ENCODE measurements at places on chromosomes 7 and 10.

DNA sequence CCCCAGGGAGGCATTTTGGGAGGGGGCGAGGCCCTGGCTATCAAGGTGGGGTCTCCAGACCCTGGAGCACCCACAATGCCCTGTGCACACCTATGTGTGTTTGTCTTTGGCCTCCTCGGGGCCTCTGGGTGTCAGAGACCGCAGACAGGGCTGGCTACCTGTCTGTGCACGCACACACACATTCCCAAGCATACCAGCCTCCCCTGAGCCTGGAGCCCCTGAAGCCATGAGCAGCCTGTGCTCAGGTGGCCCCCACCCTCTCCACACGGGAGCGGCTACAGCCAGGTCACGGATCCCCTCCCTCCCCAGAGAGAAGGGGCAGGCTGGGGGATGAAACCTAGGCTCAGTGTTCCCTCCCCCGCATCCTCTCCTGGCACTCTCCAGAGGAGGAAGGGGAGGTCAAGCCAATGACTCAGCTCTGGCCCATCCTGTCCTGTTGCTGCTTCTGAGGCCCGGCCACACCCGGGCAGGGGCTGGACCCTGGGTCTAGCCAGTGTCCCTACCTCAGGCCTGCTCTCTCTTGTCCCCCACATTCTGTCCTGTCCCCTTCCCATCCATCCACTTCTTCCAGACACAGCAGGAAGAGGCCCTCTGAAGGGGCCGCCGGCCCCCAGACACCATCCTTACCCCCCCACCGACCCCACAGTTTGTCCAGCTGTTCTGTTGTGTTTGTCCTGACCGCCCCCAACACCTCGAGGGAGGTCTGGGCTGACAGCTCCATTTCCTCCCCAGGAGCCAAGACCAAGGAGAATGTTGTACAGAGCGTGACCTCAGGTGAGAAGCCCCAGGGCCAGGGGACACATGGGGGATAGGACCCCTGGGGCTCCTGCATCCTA is 720 bp downstream of the SNCG start:
- DNase-seq: no peak

GRCh38 chr10:118669020-118669791 is 73.8 kb upstream of the PRLHR start:
- no peak for DNase-seq

- no peak for DNase-seq
Observed at GRCh38 chr7:108158776-108159175, 28.6 kb upstream of the LAMB4 start.

GRCh38 chr10:16626697-16627096 is 105.0 kb upstream of the C1QL3 start:
- DNase-seq: no peak

DNA sequence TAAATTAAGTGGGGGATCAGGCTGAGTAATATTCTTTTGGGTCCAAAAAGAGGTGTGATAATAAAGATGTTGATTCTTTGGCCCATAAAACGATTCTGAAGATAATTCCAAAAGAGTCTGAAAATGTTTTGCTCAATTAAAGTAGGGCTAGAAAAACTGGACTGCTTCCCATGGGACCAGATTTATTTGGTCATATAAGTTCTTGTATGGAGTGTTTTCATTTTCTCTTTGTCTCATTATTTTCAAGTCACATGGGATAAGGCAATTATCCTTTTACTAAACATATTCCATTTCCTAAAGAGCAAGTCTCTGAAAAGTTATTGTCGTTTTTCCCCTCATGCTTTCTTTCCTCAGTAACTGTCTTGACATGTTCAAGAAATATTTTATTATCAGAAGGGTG is 41.5 kb downstream of the CDK6 start:
- no peak for DNase-seq

GRCh38 chr10:60123172-60123571 is 216.8 kb upstream of the CCDC6 start:
- DNase-seq: no peak

DNA sequence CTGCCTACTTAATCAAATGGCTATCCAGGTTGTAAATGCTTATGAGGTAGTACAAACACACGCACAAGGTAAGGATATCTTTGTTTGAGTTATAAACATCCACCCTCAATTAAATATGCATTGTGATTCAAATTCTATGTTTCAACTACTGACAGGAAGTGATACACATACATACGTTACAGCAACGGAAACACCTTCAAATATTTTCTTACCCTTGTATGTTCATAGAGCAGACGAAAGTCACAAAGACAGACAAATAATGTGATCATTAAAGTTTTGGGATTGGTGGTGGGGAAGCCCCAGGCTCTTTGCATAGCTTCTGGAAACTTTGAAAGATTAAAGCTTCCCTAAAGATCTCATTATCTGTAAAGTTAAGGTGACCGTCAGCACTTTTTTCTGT is 521.0 kb downstream of the PARD3 start:
- no peak for DNase-seq

- no peak for DNase-seq
Observed at GRCh38 chr7:7565746-7566650, 686 bp upstream of the MIOS start.

DNA sequence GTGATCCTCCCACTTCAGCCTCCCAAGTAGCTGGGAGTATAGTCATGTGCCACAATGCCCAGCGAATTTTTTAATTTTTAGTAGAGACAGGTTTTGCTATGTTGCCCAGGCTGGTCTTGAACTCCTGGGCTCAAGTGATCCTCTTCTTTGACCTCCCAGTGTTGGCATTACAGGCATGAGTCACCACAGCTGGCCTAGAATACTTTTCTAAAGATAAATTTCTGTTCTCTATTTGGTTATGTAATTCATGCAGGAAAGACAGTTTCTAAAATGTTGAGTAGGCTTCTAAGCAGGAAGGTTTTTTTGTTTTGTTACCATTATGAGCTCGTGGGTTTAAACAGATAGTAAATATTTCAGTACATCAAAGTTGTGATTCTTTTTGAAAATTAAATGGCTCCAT is 5.0 kb downstream of the RBAK start:
- DNase-seq: no peak

DNA sequence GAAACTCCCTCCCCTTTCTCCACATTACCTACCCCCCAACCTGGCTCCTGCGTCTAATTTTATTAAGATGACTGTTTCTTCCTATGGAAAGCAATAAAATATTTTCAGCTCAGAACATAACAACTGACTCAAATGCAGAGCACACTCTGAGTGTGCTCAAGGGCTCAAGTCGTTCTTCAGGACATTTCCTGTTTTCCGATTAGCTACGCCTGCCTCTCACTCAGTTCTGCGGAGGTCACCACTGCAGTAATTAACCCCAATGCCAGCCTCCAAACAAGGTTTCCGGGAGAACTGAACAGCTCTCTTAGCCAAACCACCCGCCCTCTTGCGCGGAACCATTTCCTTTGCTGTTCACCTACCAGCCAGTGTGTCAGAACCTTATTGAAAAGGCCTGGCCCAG is 19.3 kb downstream of the MYOF start:
- no peak for DNase-seq

GRCh38 chr10:31756729-31757110 is 171.9 kb downstream of the ARHGAP12 start:
- DNase-seq: no peak

DNA sequence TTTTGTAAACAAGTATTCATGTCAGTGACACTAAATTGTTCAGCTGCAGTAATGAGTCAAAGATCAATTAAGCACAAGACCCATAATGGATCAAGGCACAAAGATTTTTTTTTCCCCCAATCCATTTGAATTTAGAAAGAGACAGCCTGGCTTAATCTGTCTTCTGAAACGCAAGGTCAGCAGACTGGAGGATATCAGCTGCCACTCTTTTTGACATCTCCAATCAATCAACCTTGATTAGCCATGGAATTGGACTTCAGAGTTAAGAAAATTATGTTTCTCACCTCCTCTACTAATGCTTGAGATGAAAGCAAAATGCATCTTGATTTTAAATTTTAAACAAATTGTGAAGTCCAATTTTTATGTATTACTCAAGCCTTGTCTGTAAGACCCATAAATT is 642.4 kb upstream of the STEAP1 start:
- no peak for DNase-seq

GRCh38 chr7:156604836-156605695 is 35.5 kb upstream of the RNF32 start:
- no peak for DNase-seq

- DNase-seq: no peak
Observed at GRCh38 chr7:127391591-127392181, 822 bp downstream of the ZNF800 start.

DNA sequence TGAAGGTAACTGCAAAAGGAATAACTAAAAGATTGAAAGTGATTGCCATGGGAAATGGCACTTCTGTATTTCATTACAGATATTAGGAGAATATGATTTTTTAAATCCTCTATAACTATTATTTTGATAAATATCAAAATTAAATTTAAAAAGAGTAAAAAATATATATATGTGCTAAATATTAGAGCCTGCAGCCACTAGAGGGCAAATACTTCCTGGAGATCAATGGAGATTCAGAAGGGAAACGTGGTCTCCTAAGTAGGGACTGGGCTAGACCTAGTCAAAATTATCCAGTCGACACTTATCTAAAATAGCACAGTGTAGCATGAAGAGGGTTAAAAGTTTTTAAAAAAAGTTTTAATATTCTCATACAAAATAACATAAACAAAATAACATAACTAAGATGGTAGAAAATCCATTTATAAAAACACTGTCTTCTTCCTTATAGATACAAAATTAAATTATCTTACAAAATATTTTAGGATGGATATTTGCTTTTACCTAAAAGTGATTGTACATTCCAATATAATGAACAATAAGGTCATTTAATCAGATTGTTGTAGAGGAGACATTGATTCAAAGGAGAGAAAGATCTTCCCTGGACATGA is 434.3 kb downstream of the MDFIC start:
- DNase-seq: no peak

GRCh38 chr10:131561897-131562296 is 250.4 kb upstream of the TCERG1L start:
- DNase-seq: no peak

DNA sequence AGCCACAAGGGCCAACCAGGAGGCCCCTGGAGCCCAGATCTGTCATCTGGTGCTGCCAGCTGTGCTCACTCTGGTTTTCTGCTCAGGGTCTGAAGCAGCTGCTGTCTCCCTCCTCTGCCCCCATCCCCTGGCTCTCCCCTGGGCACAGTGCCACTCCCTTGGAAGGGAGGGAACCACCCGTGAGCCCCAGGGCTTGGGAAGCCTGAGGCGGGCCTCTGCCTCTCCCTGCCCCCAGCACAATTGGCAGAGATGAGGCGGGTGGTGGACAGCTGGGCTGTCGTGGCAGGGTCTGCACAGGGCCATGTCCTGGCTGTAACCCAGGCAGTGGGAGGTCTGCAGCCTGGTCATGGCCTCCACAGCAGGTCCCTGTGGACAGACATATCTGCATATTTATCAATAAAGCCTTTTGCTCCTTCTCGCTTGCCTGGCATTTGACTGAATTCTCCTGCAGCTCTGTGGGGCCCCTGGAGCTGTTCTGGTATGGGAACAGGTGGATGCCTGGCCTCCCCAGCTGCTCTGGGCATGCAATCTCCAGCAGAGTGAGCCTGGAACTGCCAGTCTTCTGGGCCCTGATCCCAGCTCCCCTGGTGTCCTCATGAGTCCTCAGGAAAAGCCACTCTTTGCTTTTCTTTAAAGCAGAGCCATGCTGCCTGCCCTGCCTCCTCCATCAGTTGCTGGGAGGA is 1.6 kb upstream of the ANKRD2 start:
- DNase-seq: peak; percentile 77

- DNase-seq: no peak
Observed at GRCh38 chr10:44935966-44936295, 23.7 kb upstream of the RASSF4 start.

Data from cerebellar nuclear complex (tissue), 1 donor.